ENCODE measurements at places on chromosomes 4 and X.

DNA sequence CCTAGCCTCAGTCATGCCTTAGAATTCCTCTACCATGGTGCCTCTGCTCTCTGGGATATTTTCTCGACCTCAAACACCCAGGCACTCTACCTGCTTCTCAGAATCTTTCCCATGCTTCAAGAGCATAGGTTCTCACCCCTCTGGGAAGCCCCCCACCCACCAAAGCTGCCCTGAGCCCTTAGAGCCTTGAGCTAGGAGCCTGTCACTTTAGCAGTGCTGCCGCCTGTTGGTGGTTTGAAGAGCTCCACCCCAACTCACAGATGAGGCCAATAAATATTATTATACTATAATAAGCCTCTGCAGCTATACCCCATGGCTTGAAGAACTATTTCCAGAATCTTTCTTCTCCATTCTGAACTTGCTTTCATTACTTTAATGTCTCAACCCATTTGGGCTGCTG lies 109.7 kb downstream of the RTL5 start:
- DNase-seq: no peak

DNA sequence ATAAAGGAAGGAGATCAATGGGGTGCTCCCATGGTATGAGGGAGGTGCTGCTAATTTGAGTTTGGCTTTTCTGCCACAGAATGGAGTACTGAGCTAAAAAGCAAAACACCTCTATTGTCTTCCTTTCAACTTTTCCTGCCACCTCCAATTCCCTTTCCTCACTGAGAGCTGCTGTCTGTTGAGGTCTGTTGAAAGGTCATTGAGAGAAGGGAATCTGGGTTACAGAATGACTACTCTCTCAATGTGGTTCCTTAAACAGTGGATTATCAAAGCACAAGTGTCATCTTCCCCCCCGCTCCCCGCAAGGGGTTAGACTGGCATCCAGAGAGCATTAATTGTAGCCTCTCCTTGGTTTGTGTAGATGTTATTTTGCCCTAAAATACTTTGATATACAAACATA lies 10.7 kb downstream of the USP9X start:
- DNase-seq: no peak

GRCh38 chr4:103075894-103076746 lies 441 bp downstream of the SLC9B2 start:
- peak; percentile 29 for DNase-seq

DNA sequence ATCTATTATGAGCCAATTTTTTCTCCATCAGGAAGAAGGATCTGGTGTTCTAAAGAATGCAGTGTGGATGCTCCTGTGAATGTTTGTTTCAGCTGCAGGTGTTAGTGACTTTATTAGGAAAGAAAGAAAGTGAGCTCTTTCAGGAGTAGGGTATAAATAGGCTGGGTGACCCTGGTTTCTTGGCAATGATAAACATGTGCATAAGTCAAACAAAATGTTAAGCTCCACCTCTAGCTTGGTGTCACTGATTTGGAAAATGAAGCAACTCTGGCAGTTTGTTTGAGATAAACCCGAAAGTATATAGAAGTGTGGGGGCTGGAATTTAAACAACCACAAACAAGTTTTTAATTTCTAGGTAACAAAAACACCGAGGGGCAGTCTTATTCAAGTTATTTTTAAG lies 152.3 kb downstream of the COL4A6 start:
- no peak for DNase-seq

GRCh38 chr4:77500801-77501200 lies 104.8 kb upstream of the CXCL13 start:
- DNase-seq: no peak

- DNase-seq: no peak
Measured at GRCh38 chr4:101414496-101414895, 67.2 kb upstream of the PPP3CA start.

- DNase-seq: no peak
Measured at GRCh38 chr4:59570860-59571476, 1629.2 kb upstream of the ADGRL3 start.

- DNase-seq: no peak
Measured at GRCh38 chr4:170336238-170336775, 246.6 kb upstream of the AADAT start.

- no peak for DNase-seq
Measured at GRCh38 chrX:120029354-120029753, 48.1 kb downstream of the RHOXF2B start.

DNA sequence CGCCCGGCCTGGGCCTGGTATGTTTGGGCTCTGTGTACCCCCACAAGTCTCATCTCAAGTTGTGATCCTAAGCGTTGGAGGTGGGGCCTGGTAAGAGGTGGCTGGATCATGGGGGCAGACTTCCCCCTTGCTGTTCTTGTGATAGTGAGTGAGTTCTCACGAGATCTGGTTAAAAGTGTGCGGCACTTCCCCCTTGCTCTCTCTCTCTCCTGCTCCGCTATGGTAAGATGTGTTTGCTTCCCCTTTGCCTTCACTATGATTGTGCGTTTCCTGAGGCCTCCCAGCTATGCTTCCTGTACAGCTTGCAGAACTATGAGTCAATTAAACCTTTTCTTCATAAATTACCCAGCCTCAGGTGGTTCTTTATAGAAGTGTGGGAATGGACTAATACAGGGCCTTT lies 53.0 kb downstream of the CHST7 start:
- no peak for DNase-seq

DNA sequence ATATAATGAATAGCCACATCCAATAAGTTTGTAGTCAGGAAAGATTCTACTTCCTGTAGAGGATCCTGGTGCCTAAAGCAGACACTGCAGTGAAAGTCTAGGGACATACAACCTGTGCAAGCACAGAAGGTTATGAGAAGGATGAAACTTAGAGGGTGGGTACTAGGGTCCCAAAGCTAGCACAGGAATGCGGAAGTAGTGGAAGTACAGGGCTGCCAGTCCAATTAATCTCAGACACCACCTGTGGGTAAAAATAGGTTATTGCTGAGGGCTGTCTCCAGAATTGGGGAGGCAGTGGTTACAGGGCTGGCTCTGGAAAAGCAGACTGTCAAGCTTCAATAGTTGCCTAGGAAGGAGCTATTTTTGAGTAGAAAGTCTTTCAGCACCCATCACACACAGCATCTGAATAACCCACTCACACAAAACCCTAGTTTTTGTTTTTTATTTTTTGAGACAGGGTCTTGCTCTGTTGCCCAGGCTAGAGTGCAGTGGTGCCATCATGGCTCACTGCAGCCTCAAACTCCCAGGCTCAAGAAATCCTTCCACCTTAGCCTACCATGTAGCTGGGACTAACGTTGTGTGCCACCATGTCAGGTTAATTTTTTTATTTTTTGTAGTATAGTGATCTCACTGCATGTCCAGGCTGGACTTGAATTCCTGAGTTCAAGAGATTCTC lies 50.8 kb upstream of the ELF2 start:
- no peak for DNase-seq

GRCh38 chr4:145099653-145100052 lies 1.5 kb downstream of the ABCE1 start:
- no peak for DNase-seq

GRCh38 chr4:149630064-149630463 lies 185.6 kb downstream of the IQCM start:
- DNase-seq: no peak

- DNase-seq: no peak
Measured at GRCh38 chrX:124238268-124238667, 94.2 kb upstream of the TEX13D start.

DNA sequence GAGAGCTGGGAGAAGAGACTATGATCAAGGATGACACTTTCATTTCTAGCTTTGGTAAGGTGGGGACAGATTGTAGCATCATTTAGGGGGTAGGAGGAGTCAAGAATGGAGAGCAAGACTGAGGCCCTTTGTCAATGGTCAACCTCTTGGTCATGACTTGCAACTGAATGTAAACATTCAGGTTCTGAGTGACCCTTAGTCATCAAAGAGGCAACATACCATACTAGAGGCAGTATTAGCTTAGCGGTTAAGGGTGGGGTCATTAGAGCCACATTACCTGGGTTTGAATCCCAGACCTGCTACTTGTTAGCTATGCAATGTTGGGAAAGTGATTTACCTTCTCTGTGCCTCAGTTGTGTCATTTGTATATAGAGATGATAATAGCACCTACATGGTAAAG lies 76.5 kb downstream of the MED28 start:
- DNase-seq: no peak

- peak; percentile 29 for DNase-seq
Measured at GRCh38 chrX:12974796-12975669, at the start of gene TMSB4X. TMSB4X (plus strand) TSS chrX:12975110.

DNA sequence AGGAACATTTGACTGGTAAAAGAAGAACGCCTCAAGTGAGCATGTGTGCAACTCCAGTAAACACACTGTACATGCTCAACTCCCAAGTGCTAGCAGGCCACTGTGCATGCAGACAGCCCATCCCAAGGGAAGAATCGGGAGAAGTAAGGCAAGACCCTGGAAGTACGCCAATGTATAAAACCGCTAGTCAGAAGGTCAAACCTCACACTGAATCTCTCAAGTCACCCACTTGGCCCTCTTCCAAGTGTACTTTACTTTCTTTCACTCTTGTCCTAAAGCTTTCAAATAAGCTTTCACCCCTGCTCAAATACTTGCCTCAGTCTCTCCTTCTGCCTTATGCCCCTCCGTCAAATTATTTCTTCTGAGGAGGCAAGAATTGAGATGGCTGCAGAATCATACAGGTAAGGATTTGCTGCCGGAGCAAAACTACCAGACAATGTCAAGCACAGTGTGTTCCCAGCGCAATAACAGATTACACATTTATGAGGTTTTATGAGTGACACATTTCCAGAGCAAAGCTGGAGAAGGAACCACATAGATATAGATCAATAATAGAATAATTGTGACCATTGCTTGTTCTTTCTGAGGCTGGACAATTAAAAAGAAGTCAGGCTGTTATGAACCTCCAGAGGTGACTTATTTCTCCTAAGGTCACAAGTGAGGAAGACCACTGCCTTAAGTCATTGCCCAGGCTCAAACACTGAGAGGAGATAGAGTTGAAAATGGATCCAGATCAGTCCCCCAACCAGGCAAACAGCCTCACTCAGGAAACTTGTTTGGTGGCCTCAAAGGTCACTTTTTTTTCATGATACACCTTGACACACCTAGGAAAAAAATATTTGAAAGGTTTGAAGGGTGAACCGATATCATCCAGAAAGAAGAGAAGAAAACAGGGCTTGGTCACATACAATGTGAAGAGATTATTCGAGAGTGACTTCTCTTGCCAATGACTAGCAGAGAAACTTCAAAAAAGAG lies 26.3 kb downstream of the CXCL1 start:
- no peak for DNase-seq

GRCh38 chrX:118726887-118727685 lies at the start of gene IL13RA1:
IL13RA1 (plus strand) TSS chrX:118727606; CDS start chrX:118727639, 33 bp downstream.
- DNase-seq: peak; percentile 44

DNA sequence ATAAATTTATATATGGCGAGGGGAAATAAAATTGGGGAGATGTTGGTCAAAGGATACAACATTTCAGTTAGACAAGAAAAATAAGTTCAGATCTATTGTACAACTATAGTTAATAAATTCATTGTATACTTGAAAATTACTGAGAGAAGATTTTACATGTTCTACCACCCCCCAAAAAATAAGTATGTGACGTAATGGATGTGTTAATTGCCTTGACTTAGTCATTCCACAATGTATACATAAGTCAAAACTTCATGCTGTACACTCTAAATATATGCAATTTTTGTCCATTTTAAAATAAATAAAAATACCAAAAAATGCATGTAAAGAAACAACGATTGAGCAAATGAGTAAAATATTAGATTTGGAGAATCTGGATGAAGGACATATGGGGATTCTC lies 1.8 kb downstream of the USP11 start:
- DNase-seq: no peak

GRCh38 chr4:59983852-59984251 lies 1216.3 kb upstream of the ADGRL3 start:
- DNase-seq: no peak

DNA sequence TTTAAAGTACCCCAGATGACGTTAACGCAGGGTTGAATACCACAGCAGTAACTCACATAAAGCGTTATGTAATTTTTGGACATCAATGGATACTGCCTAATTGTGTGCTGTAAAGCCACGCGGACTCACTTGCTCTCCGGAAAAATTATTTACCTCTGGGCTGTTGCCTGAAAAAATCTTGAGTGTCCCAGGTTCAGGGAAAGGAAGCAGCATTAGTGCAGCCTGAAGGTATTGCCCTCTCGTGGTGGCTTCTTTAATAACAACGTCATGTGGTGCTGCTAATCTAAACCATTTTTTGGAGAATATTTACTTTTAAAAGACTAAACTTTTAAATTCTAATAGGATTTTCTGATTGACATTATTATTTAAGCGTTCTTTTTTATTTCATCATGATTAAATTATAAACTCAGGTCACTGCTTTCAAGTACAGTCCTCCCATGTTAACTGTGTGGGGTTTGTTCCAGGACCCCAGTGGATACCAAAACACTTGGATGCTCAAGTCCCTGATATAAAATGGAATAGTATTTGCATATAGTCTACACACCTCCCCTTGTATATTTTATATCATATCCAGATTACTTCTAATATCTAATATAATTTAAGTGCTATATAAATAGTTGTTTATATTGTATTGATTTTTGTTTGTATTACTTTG lies 384.8 kb downstream of the FAM133A start:
- DNase-seq: no peak

DNA sequence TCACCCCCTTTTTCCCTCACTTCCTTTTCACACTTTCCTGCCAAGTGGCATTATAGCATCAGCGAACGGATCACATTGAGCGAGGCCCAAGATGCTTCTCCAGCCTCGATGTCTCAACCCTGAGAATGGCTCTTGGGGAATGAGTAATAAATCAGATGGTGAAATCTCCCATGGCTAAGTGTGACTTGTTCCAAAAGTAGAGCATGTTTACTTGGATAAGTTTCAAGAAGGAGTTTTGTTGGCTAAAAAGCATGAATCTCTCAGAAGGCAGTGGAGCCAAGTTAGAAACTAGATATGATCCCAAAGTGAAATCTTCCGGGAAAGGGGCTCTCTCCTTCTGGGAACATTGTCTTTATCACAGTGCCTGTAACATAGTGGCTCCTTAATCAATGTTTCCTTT lies 316.3 kb downstream of the CAMK2D start:
- DNase-seq: no peak

DNA sequence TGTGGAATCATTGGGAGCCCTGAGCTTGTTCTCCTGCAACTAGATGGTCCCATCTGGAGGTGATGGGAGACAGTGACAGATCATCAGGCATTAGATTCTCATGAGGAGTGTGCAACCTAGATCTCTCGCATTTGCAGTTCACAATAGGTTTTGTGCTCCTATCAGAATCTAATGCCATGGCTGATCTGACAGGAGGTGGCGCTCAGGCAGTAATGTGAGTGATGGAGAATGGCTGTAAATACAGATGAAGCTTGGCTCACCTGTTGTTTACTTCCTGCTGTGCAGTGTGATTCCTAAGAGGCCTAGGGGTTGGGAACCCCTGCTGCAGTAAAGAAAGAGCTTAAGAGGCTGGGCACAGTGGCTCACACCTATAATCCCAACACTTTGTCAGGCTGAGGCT lies 42.2 kb upstream of the PUDP start:
- no peak for DNase-seq

GRCh38 chr4:102959496-102959895 lies 60.0 kb downstream of the SLC9B1 start:
- DNase-seq: no peak

GRCh38 chrX:40152741-40153344 lies 55.1 kb upstream of the BCOR start:
- no peak for DNase-seq

- no peak for DNase-seq
Measured at GRCh38 chr4:42515156-42515884, 118.0 kb downstream of the SHISA3 start.

GRCh38 chr4:133186845-133187244 lies 37.8 kb downstream of the PCDH10 start:
- no peak for DNase-seq

GRCh38 chrX:110188701-110189558 lies 129.0 kb downstream of the AMMECR1 start:
- DNase-seq: no peak

Data from D721Med (cell line).